ENCODE measurements at places on chromosomes 5 and 9. TPM values are rescaled to one million over a fixed set of nuclear protein-coding genes. Genes with fewer than 3 reads are reported as not detected.

DNA sequence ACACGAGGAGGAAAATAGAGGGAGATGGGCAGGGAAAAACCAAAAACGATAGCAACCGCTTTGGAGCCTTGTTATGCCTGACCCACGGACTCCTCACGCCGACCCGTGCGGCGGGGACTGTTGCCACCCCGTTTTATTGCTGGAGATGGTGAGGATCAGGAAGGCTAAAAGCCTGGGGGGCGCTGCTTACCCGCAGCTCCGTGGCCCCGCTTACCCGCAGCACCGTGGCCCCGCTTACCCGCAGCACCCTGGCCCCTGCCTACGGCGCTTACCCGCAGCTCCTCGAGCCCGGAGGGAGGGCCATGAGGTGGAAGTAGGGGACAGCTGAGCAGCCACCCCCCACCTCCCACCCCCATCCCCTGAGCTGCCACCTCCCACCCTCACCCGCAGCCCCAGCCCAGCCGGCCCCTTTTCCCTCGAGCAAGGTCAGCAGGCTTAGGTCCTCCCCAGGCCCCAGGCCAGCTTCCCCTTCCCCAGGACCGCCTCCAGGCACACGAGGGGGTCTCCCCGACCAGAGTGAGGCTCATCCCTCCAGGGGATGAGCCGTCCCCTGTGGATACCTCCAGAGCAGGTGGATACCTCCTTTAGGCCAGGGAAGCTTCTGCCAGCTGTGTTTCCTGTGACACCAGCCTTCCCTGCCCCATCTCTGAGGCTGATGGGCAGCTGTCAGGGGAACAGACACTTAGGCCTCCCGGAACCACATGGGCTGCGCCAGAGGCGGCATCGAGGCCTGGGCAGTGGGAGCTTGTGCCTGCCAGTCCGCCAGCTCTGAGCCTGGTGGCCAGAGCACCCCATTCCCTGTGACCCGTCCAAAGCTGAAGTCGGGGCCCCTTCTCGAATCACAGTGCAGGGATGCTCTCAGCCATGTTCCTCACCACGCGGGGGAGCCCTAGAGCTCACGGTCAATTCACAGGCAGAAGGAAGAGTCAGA is 92.3 kb downstream of the LMX1B start:
- no peak overlapping the region for H3K4me3 ChIP-seq
- peaks cover 83% of the 10 kb centered on the region for H3K27me3 ChIP-seq
- H3K4me1 ChIP-seq: peaks cover 10% of the 10 kb centered on the region
- DNase-seq: peak; percentile 57
- no peaks in the 10 kb centered on the region for H3K36me3 ChIP-seq

DNA sequence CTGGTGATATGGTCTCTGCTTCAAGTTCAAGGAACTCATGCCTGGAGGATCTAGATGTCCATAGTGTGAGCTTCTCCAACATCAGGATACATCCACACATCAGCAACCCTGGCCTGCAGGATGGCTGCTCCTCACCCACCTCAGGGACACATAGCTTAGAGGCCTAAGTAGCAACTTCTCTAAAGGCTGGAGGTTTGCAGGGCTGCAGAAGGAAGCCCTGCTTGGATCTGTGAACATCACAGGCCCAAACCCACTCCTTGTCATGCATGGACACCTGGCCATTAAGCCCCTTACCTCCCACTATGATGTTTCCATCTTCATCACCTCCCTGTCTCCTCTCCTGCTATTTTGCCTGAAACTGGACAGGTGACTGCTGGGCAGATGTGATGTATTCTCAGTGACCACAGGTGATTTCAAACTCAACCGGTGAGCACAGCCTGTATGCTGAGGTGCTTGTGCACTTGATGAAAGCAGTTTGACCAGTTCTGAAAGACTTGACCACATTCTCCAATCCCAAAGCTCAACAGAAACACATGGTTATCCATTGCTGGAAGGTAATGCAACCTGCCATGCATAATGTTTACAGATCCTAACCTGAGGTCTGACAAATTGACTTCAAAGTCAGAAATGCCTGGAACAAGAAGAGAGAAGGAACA is 205.2 kb downstream of the FSTL4 start:
- H3K27ac ChIP-seq: no peak overlapping the region
- H3K36me3 ChIP-seq: no peaks in the 10 kb centered on the region
- no peaks in the 10 kb centered on the region for H3K27me3 ChIP-seq
- no peak overlapping the region for H3K4me3 ChIP-seq

DNA sequence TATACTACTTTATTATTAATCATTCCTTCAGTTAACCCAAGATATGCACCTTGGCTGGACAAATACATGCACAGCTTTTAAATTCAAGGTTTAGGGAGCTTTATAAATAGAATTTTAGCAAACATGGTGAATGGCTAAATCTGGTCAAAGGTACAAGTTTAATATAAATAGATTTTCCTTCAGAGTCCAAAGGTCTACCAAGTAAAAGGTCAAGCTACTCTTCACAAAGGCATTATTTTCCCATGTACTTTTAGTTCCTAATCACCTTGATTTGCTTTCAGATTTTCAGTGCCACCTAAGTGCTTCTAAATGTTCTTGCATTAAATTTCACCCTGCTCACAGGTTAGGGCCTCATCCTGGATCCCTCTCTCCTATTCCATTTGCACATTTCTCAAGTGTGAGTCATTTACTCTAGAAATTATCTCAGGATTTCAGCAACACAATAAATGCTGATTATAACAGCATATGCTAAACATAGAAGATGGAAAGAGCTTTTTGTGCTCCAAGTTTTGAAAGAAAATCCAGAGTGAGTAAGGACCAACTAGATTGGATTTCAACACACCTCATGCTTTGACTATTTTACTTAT is 459.4 kb upstream of the ITGA1 start:
- H3K4me3 ChIP-seq: no peak overlapping the region
- DNase-seq: no peak
- H3K27me3 ChIP-seq: no peaks in the 10 kb centered on the region
- no peaks in the 10 kb centered on the region for H3K36me3 ChIP-seq
- H3K4me1 ChIP-seq: peaks cover 5% of the 10 kb centered on the region

GRCh38 chr9:136117916-136118319 is 757 bp downstream of the TMEM250 start:
- H3K27me3 ChIP-seq: peaks cover 7% of the 10 kb centered on the region
- peak overlapping the region; percentile 15 for H3K27ac ChIP-seq
- H3K4me3 ChIP-seq: peak overlapping the region; percentile 89

DNA sequence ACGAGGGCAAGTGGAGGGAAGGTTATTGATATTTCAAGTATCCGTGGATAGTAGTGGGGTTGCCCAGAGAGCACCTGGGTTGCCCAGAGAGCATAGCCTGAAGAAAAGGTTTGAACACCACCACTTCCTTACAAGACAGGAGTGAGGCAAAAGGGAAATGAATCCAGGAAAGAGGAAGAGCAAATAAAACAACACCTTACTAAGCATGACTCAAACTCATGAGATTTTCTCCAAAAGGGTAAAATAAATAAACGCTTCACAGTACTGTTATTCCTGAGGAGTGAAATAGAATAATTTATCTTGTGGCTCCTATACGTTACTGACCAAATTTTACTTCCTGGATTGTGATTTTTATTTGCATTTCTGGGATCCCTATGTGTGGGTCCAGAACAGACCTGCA is 65.2 kb upstream of the PTPRD start:
- no peaks in the 10 kb centered on the region for H3K4me1 ChIP-seq
- no peaks in the 10 kb centered on the region for H3K36me3 ChIP-seq
- DNase-seq: no peak
- no peaks in the 10 kb centered on the region for H3K27me3 ChIP-seq

DNA sequence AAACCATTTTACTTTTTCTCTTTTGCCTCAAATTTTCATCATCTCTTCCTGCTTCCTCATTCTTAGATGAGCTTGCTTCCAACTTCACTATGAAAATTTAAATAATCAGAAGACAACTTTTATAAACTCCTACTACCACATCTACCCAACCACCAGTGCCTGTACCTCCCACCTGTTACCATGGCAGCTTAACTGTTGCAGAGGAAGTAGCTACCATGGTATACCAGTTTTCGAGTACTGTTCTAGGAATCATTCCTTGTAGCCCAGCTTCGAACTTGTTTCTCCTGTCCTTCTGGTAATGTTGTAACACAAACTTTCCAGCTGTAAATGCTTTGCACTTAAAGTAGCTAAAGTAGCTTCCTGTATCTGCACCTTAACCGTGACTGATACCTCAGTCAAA is 266.8 kb upstream of the NREP start:
- no peaks in the 10 kb centered on the region for H3K27me3 ChIP-seq
- no peak for DNase-seq
- no peak overlapping the region for H3K4me3 ChIP-seq
- no peaks in the 10 kb centered on the region for H3K36me3 ChIP-seq

- H3K4me3 ChIP-seq: no peak overlapping the region
- DNase-seq: no peak
- no peaks in the 10 kb centered on the region for H3K36me3 ChIP-seq
- H3K27ac ChIP-seq: no peak overlapping the region
Observed at GRCh38 chr9:28207657-28208056, 634.4 kb upstream of the C9orf72 start.

DNA sequence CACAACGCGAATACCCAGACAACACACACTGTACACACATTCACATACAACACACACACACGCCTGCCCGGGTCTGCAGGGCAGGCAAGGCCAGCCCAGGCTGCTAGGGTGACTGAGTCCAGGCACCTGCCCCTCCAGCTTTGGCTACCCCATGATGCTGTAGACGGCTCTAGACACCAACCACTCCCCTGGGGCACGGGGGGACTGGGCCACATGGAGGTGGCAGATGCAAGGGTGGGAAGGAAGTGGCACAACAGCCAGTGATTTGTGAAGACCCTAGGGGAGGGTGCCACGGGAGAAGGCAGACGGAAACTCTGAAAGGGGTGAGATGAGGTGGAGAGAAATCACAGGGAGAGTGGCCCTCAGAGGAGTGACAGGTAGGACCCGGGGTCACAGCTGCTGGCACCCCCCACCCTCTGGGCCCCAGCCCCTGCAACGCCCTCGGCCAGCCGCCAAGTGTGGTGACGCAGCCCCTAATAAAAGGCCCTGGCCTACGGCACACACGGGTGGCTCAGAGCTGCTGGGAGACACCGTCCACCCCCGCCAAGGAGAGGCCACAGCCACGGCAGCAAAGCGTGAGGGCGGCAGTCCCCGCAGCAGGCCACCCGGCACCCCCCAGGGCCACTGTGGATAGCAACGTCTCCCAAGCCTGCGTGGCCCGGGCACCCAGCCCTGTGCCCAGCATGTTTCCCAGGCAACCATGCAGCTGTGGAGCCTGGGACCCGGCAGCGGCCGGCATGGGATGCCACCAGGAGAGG is 6.6 kb upstream of the CCDC187 start:
- DNase-seq: no peak
- no peaks in the 10 kb centered on the region for H3K27me3 ChIP-seq
- H3K4me1 ChIP-seq: no peaks in the 10 kb centered on the region

- no peaks in the 10 kb centered on the region for H3K27me3 ChIP-seq
- peaks cover 7% of the 10 kb centered on the region for H3K4me1 ChIP-seq
- H3K27ac ChIP-seq: no peak overlapping the region
- no peak for DNase-seq
- H3K4me3 ChIP-seq: no peak overlapping the region
- no peaks in the 10 kb centered on the region for H3K36me3 ChIP-seq
Observed at GRCh38 chr5:6166698-6167394, 211.5 kb downstream of the MED10 start.

GRCh38 chr9:120936011-120936763 is 9.6 kb upstream of the TRAF1 start:
- peak; percentile 90 for DNase-seq
- H3K27ac ChIP-seq: no peak overlapping the region
- H3K4me3 ChIP-seq: no peak overlapping the region
- no peaks in the 10 kb centered on the region for H3K27me3 ChIP-seq

DNA sequence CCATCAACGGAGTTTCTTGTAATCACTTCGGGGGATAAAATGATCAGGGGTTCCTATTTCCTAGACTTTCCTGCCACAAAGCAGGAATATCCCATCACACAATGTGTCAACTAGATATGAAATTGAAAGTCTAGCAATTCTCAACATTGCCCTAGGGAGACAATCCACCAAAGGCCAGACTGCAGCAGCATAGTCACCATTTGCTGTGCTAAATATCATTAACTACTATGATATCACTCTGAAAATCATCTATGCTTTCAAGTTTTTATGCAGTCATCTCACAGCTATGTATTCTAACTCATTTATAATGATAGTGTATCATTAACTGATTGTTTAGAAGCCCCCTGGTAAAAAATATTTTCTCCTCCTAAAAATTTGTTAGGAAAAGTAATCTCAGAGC is 342.6 kb upstream of the CDH6 start:
- no peak for DNase-seq
- peaks cover 22% of the 10 kb centered on the region for H3K4me1 ChIP-seq
- no peak overlapping the region for H3K4me3 ChIP-seq
- H3K27me3 ChIP-seq: no peaks in the 10 kb centered on the region
- no peak overlapping the region for H3K27ac ChIP-seq

DNA sequence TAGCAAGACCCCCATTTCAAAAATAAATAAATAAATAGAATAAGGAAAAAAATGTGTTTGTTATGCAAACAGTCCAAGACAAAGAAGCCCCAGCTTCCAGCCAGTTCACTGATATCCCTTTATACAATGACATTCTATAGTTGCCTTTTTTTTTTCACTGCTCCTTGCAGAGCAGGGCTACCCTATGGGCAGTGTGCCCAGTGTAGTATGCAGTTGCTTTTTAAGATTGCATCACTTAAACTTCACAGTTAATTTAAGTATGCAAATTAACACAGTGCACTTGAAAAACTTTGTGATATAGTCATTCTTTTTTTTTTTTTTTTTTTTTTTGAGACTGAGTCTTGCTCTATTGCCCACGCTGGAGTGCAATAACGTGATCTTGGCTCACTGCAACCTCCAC is 40.8 kb upstream of the ARRDC3 start:
- no peaks in the 10 kb centered on the region for H3K27me3 ChIP-seq
- H3K36me3 ChIP-seq: no peaks in the 10 kb centered on the region

ACTBL2 gene
- total RNA-seq: not detected

SPAG8 gene
- total RNA-seq: 1.6 TPM

LMNB1 gene
- 245 TPM for total RNA-seq

TIMD4 gene
- not detected for total RNA-seq

PCDHGC3 gene
- total RNA-seq: 14.7 TPM

PDE8B gene
- 4.3 TPM for total RNA-seq
